ENCODE measurements at places on chromosomes 12 and 14. TPM values are rescaled to one million over a fixed set of nuclear protein-coding genes. Genes with fewer than 3 reads are reported as not detected.

DNA sequence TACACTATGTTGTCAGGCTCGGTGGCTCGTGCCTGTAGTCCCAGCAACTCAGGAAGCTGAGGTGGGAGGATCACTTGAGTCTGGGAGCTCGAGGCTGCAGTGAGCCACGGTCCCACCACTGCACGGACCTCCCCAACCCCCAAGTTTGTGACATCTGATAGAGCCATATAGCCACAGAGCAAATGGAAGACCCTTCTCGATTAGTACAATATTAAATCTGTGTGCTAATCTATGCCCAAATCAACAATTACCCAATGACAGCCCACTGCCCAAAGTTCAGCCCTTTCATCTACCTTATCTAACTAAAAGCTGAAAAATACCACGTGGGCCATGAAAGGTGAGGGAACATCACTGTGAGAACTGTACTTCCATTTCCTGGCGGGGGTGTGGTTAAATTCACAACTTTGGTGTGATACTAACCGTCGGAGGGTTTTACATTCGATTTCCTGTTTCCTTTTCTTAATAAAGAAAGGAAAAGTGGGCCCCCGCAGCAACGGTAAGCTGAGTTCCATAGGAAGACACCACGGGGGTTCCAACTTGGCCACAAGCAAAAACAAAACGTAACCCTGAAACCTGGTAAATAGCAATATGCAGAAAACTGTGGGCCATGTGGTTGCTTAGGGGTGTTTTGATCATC, 31.2 kb upstream of the FOS start:
- peaks cover 2% of the 10 kb centered on the region for H3K4me1 ChIP-seq
- no peak for DNase-seq
- H3K27ac ChIP-seq = no peak overlapping the region
- H3K27me3 ChIP-seq = no peaks in the 10 kb centered on the region

DNA sequence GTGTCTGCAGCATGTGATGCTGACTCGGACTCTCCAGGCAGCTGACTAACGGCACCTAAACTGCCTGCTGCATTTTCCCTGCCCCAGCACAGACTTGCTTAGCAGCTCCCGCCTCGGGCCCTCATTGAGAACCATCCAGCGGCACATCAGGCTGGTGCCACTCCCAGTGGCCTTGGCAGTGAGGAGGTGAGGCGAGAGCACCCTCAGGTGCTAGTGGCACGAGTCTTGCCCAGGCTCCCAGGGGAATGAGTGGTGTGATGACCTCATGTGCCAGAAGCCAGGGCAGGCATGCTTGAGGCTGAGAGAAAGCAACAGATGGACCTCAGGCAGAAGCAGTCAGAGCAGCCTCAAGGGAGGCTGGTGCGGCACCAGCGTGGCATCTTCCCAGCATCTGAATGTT, 60.2 kb downstream of the PRKCH start:
- no peaks in the 10 kb centered on the region for H3K36me3 ChIP-seq
- no peak overlapping the region for H3K27ac ChIP-seq
- no peak overlapping the region for H3K4me3 ChIP-seq
- DNase-seq = no peak

- no peaks in the 10 kb centered on the region for H3K36me3 ChIP-seq
- no peak for DNase-seq
- no peak overlapping the region for H3K27ac ChIP-seq
- H3K4me1 ChIP-seq = no peaks in the 10 kb centered on the region
- no peaks in the 10 kb centered on the region for H3K27me3 ChIP-seq
These were observed 368.7 kb downstream of the NELL2 start for GRCh38 chr12:44507461-44507860.

DNA sequence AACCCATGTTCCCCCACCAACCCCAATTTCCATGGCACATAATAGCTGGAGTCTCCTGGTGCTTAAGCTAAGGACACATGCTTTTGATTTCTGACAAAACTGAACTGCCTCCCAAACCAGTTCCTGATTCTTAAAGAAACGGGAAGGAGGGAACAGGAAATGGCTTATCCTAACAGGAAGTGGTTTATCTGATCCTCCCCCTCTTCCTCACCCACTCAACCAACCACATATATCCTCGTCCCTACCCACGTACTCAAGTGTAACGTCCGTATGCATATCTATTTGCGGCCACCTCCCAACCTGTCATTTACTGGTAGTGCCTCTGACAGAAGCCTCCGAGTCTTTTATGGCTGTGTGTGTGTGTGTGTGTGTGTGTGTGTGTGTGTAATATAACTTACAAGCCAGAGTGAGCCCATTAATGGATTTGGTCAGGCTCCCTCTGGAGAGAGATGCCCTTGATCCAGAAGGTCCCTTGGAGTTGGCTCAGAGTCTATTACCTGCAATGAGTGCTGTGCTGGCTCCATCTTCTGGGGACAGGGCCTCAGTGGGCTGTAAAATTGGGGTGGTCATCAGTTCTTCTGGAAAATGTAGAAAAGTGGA, 7.7 kb downstream of the DAZAP2 start:
- no peaks in the 10 kb centered on the region for H3K27me3 ChIP-seq
- H3K4me3 ChIP-seq = no peak overlapping the region
- peak; percentile 42 for DNase-seq
- H3K36me3 ChIP-seq = peaks cover 7% of the 10 kb centered on the region

DNA sequence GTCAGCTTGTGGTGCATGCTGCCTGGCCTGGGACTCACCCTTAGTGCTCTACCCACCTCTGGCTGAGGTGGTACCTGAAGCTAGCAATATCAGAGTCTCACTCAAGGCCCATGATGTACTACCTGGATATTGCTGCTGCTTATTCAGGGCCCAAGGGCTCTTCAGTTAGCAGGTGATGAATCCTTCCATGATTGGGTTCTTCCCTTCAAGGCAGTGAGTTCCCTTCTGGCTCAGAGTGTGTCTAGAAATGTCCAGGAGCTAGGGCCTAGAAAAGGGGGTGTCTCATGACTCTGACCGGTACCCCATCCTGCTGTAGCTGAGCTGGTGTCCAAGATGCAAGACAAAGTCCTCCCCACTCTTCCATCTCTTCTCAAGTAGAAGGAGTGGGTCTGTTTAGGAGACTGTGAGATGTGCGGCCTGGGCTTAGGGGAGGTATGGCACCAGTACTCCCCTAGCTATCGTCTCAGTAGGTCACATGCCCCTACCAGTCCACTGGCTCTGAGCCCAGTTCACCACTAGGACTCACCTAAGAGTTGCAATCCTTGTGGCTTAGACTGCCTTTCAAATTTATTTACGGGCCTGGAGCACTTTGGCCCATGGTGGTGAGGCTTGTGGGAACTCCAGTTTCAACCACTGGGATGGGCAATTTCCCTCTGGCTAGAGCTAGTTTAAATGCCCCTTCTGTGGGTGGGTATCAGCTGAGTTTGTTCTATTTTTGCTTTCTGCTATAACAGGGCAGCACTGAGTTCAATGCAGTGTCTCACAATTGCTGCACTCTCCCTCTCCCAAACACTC, 12.2 kb downstream of the PRORP start:
- DNase-seq = no peak
- no peaks in the 10 kb centered on the region for H3K36me3 ChIP-seq
- H3K27ac ChIP-seq = no peak overlapping the region
- H3K27me3 ChIP-seq = no peaks in the 10 kb centered on the region

GRCh38 chr12:80293759-80294158, 150.3 kb upstream of the PTPRQ start:
- H3K36me3 ChIP-seq = no peaks in the 10 kb centered on the region
- H3K27me3 ChIP-seq = no peaks in the 10 kb centered on the region
- DNase-seq = no peak
- H3K27ac ChIP-seq = no peak overlapping the region
- H3K4me1 ChIP-seq = no peaks in the 10 kb centered on the region

DNA sequence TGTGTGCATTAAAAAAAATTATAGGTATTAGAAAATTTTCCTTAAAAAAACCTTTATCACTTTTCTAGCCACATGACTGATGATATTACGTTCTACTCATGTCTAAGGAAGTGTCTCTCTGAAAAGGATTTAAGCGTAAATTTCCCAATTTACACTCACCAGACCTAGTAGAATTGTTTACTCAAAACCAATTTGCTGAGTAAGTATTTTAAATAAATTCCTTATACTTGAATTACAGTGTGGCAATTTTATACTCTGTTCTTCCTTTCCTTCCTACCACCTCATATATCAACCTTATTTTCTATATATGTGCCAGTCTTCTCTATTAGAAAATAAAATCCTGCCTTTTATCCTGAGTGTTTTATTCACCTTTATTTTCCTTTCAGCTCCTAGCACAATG, 1035.1 kb downstream of the TRHDE start:
- H3K36me3 ChIP-seq = no peaks in the 10 kb centered on the region
- H3K27me3 ChIP-seq = no peaks in the 10 kb centered on the region
- DNase-seq = no peak
- H3K4me3 ChIP-seq = no peak overlapping the region
- no peak overlapping the region for H3K27ac ChIP-seq
- H3K4me1 ChIP-seq = no peaks in the 10 kb centered on the region

GRCh38 chr12:53147653-53148052, 32.9 kb upstream of the ZNF740 start:
- no peaks in the 10 kb centered on the region for H3K27me3 ChIP-seq
- H3K36me3 ChIP-seq = no peaks in the 10 kb centered on the region
- H3K4me1 ChIP-seq = no peaks in the 10 kb centered on the region
- no peak for DNase-seq
- H3K4me3 ChIP-seq = no peak overlapping the region
- H3K27ac ChIP-seq = no peak overlapping the region

GRCh38 chr12:100311317-100311716, 44.3 kb downstream of the SCYL2 start:
- DNase-seq = no peak
- no peaks in the 10 kb centered on the region for H3K4me1 ChIP-seq
- H3K36me3 ChIP-seq = peaks cover 3% of the 10 kb centered on the region
- H3K27me3 ChIP-seq = no peaks in the 10 kb centered on the region
- H3K4me3 ChIP-seq = no peak overlapping the region
- no peak overlapping the region for H3K27ac ChIP-seq

DNA sequence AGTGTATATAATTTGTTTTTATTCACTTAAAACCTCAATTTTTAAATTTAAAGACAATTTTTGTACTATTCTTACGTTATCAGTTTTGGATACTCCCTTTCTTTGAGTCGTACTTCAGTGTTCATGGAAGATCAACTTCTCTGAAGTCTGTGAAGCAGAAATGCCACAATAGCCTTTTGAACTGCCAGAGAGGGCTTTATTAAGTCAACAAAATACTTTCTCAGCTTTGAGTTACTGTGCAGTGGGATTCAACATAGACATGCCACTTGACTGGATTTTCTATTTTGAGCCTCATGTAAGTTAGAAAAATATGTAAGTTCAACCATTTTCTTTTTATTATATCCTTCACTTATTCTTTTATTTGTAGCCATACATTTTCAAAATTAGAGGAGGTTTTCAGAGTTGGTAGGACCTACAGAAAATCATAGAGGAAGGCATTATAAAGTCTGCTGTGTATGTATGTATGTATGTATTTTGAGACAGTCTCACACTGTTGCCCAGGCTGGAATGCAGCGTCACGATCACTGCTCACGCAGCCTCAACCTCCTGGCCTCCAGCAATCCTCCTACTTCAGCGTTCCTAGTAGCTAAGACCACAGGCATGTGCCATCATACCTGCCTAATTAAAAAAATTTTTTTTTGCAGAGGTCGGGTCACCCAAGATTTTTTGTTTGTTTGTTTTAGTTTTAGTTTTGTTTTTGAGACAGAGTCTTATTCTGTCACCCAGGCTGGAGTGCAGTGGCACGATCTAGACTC, 31.3 kb upstream of the BCAT1 start:
- no peaks in the 10 kb centered on the region for H3K27me3 ChIP-seq
- DNase-seq = no peak
- H3K4me1 ChIP-seq = no peaks in the 10 kb centered on the region
- no peak overlapping the region for H3K27ac ChIP-seq

DNA sequence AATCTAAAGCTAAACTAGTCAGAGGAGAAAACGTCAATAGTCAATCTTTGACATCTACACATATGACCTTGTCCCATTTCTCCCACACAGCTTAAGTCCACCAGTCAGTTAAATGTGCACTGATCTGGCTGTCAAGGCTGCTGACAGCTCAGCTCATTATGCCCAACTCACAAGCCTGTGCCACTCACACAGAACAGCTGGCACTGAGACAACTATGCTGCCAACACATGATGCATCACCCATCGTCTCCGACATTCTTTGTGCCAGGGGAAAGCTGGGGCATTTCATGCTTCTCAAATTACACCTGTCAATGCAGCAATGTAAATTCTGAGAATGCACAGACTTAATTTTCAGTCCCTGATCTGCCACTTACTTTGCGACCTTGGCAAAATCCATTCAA, 25.3 kb downstream of the GNS start:
- no peak overlapping the region for H3K27ac ChIP-seq
- H3K4me3 ChIP-seq = no peak overlapping the region
- no peaks in the 10 kb centered on the region for H3K27me3 ChIP-seq
- no peaks in the 10 kb centered on the region for H3K4me1 ChIP-seq
- H3K36me3 ChIP-seq = no peaks in the 10 kb centered on the region

DNA sequence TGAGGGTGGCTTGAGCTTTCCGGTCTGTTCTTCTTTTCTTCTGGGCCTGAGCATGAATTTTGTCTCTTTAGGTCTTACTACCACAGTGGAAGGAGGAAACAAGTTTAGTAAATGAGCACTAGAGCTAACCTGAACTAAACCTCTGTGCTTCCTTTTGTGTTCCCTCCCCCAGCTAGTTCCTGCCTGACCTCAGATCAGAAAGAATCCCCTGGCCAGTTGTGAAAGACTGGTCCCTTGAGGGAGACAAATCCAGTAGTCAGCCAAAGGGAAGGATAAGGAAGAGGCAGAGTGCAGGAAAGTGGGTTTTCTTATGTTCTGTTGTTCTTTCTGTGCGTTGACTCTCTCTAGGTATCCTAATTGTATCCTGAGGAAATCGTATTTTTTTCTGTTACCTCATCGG, 17.5 kb downstream of the ZNF664 start:
- peak overlapping the region; percentile 33 for H3K27ac ChIP-seq
- H3K27me3 ChIP-seq = no peaks in the 10 kb centered on the region
- DNase-seq = no peak
- no peaks in the 10 kb centered on the region for H3K4me1 ChIP-seq

DNA sequence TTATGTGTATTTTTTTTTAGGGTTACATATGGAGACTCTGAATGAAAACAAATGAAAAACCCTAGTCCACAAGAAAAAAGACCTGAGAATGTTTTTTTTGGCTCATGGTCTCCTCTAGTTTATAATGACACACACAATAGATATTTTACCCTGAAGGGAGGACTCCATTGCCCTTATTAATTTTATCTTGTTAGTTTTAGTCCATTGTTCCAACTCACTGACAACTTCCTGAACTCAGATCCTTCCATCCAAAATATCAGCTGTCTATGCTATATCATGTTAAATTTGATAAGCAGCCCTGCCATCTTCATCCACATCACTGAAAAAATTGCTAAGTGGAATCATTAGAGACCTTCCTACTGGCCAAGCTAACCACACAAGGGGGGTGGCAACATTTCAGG, 232.1 kb downstream of the MON2 start:
- H3K4me3 ChIP-seq = no peak overlapping the region
- H3K4me1 ChIP-seq = no peaks in the 10 kb centered on the region
- H3K36me3 ChIP-seq = no peaks in the 10 kb centered on the region
- H3K27ac ChIP-seq = no peak overlapping the region
- no peak for DNase-seq

Gene TTC6
- total RNA-seq = 4.7 TPM

Gene PLEKHG3
- total RNA-seq = 78.8 TPM

Gene ACOT4
- 2.9 TPM for total RNA-seq

Gene ADAMTS20
- not detected for total RNA-seq

Gene ANKRD33
- not detected for total RNA-seq

Gene ZDHHC22
- 0.42 TPM for total RNA-seq

Gene CAPZA3
- not detected for total RNA-seq

Gene TAS2R46
- total RNA-seq = 0.84 TPM

Gene ACSM4
- total RNA-seq = not detected

Gene EID3
- total RNA-seq = 2.5 TPM

Gene RDH11
- total RNA-seq = 60.0 TPM

Gene SDSL
- total RNA-seq = 14.2 TPM

All from colonic mucosa (tissue), 4 donors.